ENCODE measurements at places on chromosomes 4 and X.

DNA sequence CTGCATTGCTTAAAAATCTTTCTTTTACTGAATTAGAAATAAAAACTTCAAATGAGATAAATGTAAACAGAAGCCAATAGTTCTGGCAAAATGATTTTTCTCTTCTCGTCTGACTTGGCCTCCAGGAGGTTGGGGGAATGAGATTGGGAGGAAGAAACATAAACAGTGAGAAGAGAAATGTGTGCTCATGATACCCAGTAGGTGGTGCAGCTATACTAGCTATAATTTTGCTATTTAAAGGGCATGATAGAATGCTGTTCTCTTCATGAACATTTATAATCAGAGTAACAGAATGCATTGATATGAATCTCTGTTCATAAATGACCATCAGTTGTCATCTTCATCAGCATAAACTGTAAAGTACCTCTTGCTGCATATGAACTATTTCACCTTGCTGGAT, 85.5 kb downstream of the TACR3 start:
- DNase-seq = no peak

GRCh38 chr4:119271361-119272085, 50.4 kb downstream of the FABP2 start:
- no peak for DNase-seq

DNA sequence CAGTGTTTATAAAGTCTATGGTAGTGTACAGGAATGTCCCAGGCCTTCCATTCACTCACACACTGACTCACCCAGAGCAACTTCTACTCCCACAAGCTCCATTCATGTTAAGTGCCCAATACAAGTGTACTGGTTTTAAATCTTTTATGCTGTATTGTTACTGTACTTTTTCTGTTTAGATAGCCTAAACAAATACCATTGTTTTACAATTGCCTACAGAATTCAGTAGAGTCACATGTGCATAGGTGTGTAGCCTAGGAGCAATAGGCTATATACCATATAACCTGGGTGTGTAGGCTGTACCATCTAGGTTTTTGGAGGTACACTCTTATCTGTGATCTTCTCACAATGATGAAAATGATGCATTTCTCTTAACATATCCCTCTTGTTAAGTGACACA, 126.7 kb downstream of the DGKK start:
- no peak for DNase-seq

DNA sequence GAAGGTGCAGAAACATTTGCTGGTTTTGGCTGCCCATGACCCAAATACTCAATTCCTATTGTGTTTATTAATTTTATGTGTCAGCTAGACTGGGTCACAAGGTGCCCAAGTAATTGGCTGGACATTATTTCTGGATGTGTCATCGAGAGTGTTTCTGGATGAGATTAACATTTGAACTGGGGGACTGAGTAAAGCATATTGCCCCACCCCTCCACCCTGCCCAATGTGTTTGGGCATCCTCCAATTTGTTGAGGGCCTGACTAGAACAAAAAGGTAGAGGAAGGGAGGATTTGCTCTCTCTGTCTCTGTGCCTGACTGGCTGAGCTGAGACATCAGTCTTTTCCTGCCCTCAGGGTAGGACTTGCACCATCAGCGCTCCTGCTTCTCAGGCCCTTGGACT, 29.7 kb upstream of the LCORL start:
- no peak for DNase-seq

- DNase-seq = no peak
Observed at GRCh38 chr4:52751487-52751911, 274 bp upstream of the ERVMER34-1 start.

GRCh38 chr4:54726907-54727306, 69.2 kb downstream of the KIT start:
- no peak for DNase-seq

GRCh38 chrX:119784747-119785446, 6.5 kb downstream of the RPL39 start:
- no peak for DNase-seq

GRCh38 chr4:24748758-24749350, 46.5 kb upstream of the SOD3 start:
- DNase-seq = no peak

DNA sequence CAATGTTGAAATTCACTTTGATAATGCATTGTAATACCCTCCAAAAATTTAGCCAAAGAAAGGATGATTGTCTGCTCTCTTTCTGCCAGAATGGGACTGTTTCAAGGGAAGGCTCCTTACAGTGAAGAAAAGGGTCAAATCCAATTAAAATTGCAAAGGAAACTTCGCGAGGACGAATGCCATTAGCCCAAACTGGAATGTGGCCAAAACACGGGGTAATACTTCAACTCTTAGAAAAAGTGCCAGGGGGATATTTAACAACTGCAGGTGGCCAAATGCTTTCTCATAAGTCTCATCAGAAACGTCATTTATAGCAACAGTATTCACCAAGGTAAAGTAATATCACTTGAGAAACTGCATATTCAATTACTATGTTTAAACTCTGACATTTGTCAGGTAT, 29.0 kb downstream of the NKX3-2 start:
- no peak for DNase-seq

- no peak for DNase-seq
Observed at GRCh38 chrX:14386981-14387380, 142.4 kb upstream of the GLRA2 start.

- DNase-seq = no peak
Observed at GRCh38 chrX:455673-456072, 69.0 kb upstream of the PPP2R3B start.

- DNase-seq = no peak
Observed at GRCh38 chr4:114921790-114922591, 191.4 kb downstream of the NDST4 start.

DNA sequence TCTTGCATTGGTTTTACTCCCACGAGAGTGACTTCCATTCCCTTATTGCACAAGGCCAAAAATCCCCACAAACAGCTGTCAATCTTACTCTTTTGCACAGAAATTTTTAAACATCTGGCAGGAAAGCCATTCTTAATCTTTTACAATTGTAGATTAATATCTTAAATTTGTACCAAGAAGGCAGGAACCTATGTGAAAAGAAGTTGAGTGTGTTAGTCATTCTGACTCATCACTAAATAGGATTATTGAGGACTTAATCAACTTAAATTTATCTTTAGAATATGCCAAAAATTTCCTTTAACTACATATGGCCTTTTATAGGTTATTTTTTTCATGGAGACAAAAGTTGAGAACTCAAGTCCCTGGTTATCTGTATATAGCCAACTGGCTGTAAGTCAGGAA, 49.0 kb upstream of the VEGFC start:
- DNase-seq = no peak

- DNase-seq = no peak
Observed at GRCh38 chr4:130197946-130198345, 1102.0 kb downstream of the C4orf33 start.

DNA sequence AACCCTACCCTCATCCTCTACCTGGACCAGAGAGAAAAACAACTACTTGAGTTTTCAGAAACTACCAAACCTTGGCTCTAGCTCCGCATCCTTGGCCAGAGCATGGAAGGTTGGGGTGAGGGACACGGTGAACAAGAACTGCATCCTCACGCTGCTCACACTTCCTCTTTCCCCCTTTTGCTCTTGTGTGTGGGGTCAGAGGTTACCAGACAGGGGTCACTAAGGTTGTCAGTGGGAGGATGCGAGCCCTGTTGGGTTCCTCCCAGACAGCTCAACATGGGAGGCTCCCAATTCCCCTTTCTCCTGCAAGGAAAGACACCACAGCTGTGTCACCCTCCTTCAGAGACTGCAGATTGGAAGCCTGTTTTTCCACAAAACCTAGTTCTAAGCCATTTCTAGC, 5.5 kb upstream of the ZXDB start:
- no peak for DNase-seq

DNA sequence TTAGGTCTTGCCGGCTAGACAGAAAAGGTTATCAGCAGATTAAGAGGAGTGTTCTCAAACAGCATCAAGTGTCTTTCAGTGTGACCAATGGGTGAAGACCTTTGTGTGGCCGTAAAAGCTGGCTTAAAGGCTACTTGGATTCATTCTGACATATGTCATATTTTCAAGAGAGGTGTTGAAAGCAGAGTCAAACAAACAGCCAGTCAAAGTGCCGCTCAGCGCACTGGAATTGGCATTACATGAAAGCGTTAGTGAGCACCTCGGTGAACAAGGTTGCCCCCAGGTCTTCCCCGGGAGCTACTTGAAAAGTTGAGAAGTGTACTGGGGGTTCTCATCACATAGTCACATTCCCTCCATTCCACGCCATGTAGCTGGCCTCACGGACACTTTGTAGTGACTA, 148.9 kb downstream of the SOX3 start:
- DNase-seq = no peak

GRCh38 chr4:91065117-91065516, 937.9 kb downstream of the CCSER1 start:
- no peak for DNase-seq

DNA sequence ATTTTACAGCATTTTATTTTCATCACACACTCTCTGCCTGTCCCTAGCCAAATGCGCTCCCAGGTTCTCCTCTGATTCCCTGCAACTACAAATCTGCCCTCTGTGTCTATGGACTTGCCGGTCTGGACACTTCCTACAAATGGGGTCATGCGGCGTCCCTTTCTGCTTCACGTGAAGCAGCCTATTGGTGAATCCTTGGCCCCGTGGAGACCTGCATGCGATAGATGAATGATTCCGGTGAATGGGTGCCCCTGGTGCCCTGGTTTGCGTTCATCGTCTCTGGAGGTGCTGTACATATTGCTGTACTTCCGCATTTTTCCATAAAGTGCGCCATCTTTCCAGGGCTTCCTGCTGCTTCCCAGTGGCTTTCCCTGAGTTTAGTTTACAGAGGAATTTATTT, 27.5 kb upstream of the CLCN4 start:
- no peak for DNase-seq
